ENCODE measurements at places on chromosomes 3 and 15. TPM values are rescaled to one million over a fixed set of nuclear protein-coding genes. Genes with fewer than 3 reads are reported as not detected.

Gene CCDC54
- total RNA-seq = not detected

Gene MRPS11
- total RNA-seq = 53.3 TPM

Gene TRIM42
- total RNA-seq = not detected

Gene RAB6B
- total RNA-seq = not detected

Gene IL17RE
- total RNA-seq = 1.5 TPM

Gene STRA6
- not detected for total RNA-seq

GRCh38 chr15:89743594-89743993 is 7.5 kb downstream of the MESP1 start:
- no peak for DNase-seq
- no peaks in the 10 kb centered on the region for H3K36me3 ChIP-seq
- H3K4me1 ChIP-seq = peaks cover 1% of the 10 kb centered on the region

GRCh38 chr15:41810651-41811431 is 17.1 kb upstream of the JMJD7 start:
- H3K27me3 ChIP-seq = no peaks in the 10 kb centered on the region
- no peak overlapping the region for H3K4me3 ChIP-seq
- DNase-seq = no peak
- no peaks in the 10 kb centered on the region for H3K36me3 ChIP-seq
- peak overlapping the region; percentile 42 for H3K27ac ChIP-seq
- H3K4me1 ChIP-seq = peaks cover 30% of the 10 kb centered on the region

DNA sequence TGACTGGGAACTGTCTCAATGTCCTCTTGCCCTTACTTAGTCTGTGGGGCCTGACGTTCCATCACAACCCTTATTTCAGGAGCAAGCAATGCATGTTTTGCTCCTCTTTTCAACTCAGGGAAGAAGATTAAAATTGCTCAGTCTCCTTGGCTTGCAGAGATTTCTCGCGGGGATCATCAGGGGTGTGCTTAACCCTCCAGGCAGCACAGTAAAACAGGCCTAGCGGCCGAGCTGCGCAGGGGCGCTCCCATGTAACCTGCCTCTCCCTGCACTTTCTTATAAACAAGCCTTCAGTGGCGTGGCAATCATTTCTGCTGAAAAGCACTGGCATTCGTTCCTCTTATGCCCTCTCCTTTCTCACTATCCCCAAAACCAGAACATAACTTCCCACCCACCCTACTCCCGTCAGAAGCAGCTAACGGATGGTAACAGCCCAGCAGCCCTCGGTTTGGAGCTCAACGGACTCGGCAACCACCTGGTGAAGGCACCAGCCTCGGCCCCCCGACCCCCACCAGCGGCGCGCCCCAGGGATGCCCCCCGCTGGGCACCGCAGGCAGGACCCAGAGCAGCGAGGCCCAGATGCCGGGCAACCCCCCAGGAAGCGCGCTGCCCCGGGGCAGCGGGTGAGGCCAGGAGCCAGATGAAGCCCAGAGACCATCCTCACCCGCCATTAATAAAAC is 1.1 kb downstream of the MCF2L2 start:
- H3K36me3 ChIP-seq = no peaks in the 10 kb centered on the region
- peak overlapping the region; percentile 74 for H3K4me3 ChIP-seq
- peak overlapping the region; percentile 77 for H3K27ac ChIP-seq
- peaks cover 7% of the 10 kb centered on the region for H3K27me3 ChIP-seq

DNA sequence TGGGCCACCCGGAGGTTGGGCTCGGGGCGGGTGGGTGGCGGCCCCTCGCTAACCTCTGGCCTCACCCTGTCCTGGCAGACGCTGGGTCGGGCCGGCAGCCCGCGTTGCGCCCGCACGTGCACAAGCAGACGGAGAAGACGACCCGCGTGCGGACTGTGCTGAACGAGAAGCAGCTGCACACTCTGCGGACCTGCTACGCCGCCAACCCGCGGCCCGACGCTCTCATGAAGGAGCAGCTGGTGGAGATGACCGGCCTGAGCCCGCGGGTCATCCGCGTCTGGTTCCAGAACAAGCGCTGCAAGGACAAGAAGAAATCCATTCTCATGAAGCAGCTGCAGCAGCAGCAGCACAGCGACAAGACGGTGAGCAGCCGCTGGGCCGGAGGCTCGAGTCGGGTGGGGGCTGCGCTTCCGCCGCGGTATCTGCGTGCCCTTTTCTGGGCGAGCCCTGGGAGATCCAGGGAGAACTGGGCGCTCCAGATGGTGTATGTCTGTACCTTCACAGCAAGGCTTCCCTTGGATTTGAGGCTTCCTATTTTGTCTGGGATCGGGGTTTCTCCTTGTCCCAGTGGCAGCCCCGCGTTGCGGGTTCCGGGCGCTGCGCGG is 3.7 kb downstream of the ISL2 start:
- peaks cover 78% of the 10 kb centered on the region for H3K27me3 ChIP-seq
- peaks cover 58% of the 10 kb centered on the region for H3K4me1 ChIP-seq
- H3K27ac ChIP-seq = no peak overlapping the region
- DNase-seq = no peak
- peak overlapping the region; percentile 71 for H3K4me3 ChIP-seq

DNA sequence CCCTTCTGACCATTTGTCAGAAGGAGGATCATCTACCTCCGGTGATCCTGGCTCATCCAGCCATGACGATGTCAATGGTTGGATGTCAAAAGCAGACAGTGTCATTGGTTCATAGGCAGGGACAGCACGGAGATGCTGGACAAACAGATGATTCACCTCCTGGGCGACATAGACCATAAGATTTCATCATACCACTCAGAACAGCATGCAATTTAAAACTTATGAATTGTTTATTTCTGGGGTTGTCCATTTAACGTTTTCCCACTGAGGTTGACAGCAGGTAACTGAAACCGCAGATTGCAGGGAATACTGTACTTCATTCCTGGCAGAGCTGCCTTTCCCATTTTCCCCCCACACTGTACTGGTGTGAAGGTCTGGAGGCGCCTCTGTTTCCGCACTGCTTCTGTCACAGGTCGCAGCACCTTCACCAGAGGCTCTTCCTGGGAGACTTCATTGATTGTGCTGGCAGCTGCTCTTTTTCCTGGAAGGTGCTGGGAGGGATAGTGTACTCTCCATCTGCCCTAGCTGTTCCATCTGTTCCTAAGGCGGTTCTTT is 32.5 kb upstream of the TMOD3 start:
- H3K36me3 ChIP-seq = peaks cover 7% of the 10 kb centered on the region
- H3K27me3 ChIP-seq = no peaks in the 10 kb centered on the region
- no peak for DNase-seq

DNA sequence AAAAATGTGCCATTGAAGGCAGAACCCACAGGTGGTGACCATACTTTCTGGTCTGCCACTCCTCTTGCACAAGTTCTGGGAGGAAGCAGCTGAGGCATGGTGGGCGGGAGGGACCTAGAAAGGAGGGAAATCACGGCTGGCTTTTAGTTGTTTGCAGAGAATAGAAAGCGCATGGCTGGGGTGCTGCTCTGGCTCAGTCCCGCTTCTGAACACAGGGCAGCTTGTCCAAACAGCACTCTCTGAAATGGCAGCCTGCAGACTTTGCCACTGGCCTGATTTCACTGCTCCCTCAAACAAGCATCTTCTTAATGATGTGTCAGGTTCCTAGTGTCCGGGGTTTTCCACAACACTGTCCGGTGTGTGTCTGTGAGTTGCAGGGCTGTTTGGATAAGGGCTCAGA is 76.7 kb downstream of the AAGAB start:
- H3K27me3 ChIP-seq = no peaks in the 10 kb centered on the region
- DNase-seq = no peak
- H3K4me3 ChIP-seq = no peak overlapping the region
- H3K27ac ChIP-seq = no peak overlapping the region

DNA sequence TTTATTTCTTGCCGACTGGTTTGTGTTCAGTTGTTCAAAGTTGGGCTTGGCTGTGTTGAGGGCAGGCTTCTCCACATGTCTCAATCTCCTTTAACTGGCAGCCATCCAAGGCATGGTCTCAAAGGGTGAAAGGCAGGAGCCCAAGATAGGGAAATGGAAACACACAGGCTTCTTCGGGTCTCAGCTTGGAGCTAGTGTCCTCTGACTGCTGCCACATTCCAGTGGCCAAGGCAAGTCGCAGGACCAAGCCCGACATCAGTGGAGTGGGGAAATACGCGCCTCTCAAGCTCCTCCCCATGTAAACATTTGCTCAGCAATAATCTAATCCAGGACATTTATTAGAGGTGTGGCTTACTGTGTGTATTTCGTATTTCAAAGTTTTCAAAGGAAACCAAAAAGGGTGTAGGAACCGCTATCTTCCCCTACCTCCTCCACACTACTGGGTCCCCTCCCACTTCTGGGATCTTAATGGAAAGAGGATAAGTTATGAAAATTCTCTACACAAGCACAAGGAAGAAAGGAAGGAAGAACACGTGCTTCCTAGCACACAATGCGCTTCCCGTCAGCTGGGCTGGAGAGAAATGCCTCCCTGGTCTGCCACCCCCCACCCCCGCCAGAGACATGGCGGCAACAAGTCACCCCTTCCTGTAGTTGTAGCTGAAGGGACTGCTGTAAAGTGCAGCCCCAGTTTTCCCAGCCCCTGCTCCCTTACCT is 181.7 kb downstream of the FAM43A start:
- H3K27me3 ChIP-seq = peaks cover 20% of the 10 kb centered on the region
- H3K36me3 ChIP-seq = no peaks in the 10 kb centered on the region
- DNase-seq = no peak
- H3K4me3 ChIP-seq = no peak overlapping the region
- no peaks in the 10 kb centered on the region for H3K4me1 ChIP-seq

DNA sequence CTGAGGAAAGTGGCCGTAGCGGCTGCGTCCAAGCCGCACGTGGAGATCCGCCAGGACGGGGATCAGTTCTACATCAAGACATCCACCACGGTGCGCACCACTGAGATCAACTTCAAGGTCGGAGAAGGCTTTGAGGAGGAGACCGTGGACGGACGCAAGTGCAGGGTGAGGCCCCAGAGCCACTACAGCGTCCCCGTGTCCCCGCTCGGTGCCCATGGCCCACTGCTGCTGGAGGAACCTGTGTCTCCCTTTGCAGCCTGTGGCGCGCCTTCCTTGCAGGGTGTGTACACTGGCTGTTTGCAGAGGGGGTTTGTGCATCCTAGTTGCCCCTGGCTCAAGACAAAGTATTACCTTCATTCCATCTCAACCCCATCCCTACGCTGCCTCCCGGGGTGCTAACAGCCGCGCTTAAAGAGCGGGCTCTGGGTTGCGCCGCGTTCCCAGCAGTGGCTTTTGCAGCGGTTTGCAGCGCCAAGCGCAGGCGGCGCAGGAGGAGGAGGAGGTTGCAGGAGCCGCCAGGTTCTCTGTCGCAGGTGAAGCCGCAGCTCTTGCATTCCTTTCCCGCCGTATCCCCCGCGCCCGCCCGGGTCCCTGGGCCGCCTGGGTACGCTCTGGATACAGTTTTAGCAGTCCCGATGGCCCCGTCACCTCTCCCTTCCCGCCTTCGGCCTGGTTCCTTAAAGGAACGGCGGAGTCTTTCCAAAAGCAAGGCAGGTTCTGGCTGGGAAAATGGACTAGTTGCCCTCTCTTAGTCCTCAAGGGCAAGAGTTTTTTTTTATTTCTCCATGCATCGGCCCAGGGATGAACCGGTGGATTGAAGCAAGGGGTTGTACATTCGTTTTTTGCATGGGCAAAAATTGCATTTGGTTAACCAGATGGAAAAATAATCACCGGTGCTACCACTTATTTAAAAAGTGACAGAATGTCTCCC is 1.2 kb downstream of the CRABP1 start:
- DNase-seq = no peak
- H3K27me3 ChIP-seq = peaks cover 60% of the 10 kb centered on the region
- H3K4me1 ChIP-seq = peaks cover 2% of the 10 kb centered on the region
- no peak overlapping the region for H3K4me3 ChIP-seq

- peaks cover 15% of the 10 kb centered on the region for H3K27me3 ChIP-seq
- no peak overlapping the region for H3K4me3 ChIP-seq
- H3K4me1 ChIP-seq = peaks cover 18% of the 10 kb centered on the region
Observed at GRCh38 chr3:119582178-119582577, 2.9 kb downstream of the ADPRH start.

DNA sequence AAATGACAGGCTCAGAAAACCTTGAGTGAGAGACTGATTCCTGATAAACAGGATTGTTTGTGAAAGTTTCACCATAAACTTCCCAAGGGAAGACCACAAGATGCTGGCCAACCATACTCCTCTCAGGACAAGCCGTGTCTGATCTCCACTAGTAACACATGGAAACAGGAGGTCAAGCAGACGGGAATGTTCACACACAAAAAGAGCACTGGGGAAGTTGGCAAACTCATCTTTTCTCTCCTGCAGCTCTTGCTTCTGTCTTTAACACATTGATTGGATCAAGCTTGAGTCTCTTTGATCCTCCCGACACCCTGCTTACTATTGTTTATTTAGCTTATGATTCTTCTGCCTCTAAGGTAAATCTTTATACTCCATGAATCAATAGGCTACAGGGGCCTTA is 713.5 kb downstream of the PDCD6IP start:
- no peaks in the 10 kb centered on the region for H3K4me1 ChIP-seq
- no peaks in the 10 kb centered on the region for H3K27me3 ChIP-seq
- no peaks in the 10 kb centered on the region for H3K36me3 ChIP-seq
- no peak overlapping the region for H3K4me3 ChIP-seq
- DNase-seq = no peak

DNA sequence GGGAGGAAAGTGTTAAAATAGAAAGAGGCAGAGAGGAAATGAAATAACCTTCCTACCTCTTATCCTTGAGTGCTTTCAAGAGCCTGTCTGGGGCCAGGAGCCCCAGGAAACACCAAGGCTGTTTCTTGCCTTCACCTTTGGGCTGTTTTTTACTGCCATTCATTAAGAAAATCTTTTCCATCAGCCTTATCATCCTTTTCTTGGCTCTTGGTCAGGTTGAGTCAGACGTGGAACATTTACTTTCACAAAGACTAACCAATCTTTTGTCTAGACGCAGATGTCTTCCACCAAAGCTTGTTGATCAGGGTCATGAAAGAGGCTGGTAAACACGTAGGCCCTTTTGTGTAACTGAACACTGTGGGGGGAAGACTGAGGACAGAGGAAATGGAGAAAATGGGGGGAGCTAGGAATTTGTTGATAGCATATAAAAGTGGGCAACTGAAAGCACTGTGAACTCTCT is 151.0 kb upstream of the THBS1 start:
- H3K27me3 ChIP-seq = peaks cover 65% of the 10 kb centered on the region
- no peak overlapping the region for H3K27ac ChIP-seq

DNA sequence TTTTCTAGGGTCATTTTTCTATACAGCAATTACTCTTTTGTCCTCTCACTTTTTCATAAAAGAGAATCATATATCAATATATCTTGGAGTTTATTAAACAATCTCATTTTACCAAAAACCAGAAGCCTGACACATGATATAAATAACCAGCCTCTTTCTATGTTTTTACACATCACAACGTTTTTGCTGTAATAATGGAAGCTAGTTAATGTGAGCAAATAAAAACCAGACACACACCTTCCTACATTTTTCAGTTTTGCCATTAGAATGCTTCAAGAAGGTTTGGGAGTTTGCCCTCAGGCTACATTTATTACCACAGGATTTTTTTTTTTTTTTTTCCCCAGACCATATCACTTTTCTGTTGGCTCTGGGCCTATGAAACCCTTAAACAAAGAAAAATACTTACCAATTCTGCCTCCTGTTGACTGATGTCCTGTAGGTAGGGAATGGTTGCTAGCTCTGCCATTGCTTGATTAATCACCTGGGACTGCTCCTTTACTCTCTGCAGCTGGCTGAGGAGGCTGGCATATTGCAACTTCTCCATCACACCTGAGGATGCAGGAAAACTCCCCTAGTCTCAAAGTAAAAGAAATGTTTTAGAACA is 165.5 kb downstream of the ECT2 start:
- H3K27ac ChIP-seq = no peak overlapping the region
- peaks cover 10% of the 10 kb centered on the region for H3K27me3 ChIP-seq
- H3K4me3 ChIP-seq = no peak overlapping the region
- H3K36me3 ChIP-seq = no peaks in the 10 kb centered on the region

Data from activated CD4-positive, alpha-beta T cell treated with anti-CD3 and anti-CD28 coated beads, Interleukin-2, amount 10 ng/mL, durations not matched to agents 7 days and 5 days (primary cell).